ENCODE measurements at places on chromosomes 5 and 9.

- DNase-seq = no peak
Observed at GRCh38 chr5:43390471-43390870, 21.7 kb downstream of the CCL28 start.

- DNase-seq = no peak
Observed at GRCh38 chr5:34740389-34740806, 84.3 kb downstream of the RAI14 start.

- DNase-seq = no peak
Observed at GRCh38 chr9:4356306-4356705, 56.4 kb upstream of the GLIS3 start.

DNA sequence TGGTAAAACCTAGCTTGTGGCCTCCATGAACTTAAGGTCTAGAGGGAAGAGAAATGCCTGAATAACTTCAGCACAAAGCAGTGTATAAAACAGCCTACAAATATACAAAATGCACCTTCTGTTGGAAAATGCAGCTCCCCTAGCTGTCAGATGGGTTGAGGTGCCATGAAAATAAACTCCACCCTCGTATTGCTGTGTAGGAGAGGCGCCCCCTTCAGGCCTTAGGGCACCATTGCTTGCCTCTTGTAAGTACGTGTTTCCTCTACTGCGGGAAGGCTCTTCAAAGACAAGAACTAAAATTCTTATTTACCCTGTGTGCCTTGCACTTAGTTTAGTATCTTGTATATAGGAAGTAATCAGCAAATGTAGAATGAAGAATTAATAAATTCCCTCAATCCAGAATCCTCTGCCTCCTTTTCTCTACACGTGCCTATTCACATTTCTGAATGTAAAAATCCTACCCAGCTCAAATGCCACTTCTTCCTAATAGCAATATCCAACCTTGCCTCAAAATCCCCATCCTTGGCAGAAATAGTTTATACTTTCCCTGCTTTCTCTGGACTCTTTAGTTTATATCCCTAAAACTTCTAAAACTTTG, 393.7 kb upstream of the PDE4D start:
- no peak for DNase-seq

DNA sequence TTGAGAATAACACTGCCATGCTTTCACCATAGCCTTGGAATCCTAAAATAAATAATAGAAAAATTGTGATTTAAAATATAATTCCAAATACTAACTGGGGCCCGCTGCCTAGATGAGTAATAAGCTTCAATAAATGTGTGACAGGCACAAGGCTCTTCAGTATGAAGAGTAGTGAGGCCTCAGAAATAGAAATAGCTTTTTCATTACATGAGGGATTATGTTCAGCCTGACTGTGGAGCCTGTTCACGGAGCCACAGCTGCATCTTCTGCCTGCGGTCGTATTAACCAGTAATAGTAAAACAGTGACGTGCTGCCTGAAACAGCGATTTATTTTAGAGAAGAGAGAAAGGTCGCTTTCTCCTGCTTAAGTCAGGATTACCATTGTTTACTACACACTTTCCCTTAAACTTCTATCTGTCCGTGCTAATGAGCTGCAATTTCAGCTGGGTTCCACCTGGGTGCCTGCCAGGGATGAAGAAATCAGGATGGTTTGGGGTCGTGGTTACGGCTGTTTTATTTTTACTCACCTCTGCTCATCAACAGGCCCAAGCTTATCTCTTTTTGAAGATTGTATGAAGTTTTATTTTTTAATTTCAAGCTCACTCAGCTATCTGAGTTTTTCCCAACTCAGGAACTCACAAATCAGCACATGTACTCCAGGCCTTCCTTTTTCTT, 284.9 kb upstream of the WWC1 start:
- DNase-seq = no peak

GRCh38 chr9:121896545-121896943, 196.6 kb downstream of the TTLL11 start:
- no peak for DNase-seq

DNA sequence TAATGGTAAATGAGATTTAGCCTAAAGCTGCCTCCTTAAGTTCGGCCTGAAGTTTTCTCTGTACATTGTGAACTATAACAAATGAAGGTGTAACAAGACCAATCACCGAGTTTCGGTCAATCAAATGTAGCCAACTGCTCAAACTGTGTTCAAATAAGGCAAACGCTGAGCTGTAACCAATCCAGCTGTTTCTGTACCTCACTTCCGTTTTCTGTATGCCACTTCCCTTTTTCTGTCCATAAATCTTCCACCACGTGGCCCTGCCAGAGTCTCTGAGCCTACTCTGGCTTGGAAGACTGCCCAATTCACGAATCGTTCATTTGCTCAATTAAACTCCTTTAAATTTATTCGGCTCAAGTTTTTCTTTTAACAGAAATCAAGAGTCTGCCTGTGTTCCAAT, 193.5 kb upstream of the KLF9 start:
- DNase-seq = no peak

GRCh38 chr5:131511934-131512333, 123.1 kb downstream of the RAPGEF6 start:
- no peak for DNase-seq

DNA sequence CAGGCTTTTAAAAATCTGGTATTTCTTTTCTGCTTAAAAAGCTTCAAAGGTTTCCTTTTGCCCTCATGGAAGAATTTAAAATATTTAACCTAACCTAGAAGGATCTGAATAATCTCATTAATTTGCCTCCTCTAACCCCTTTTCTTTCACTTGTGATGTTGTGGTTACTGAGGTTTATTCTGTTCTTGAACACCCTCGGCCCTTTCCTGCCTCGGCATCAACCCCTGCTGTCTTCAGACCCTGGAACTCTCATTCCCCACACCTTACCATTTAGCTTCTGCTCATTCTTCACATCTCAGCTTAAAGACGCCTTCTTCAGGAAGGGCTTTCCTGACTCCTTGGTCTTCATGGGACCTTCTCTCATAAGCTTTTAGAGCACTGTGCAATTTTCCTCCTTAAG, 131.4 kb upstream of the MAN2A1 start:
- no peak for DNase-seq

Measured in stimulated activated CD8-positive, alpha-beta memory T cell treated with anti-CD3 and anti-CD28 coated beads, Interleukin-4, amount 100 ng/mL, for 1 hour (primary cell).